ENCODE measurements at places on chromosomes 12 and 14.

GRCh38 chr14:81727218-81727617, 193.6 kb upstream of the SEL1L start:
- DNase-seq = peak; percentile 21

- no peak for DNase-seq
Observed at GRCh38 chr12:21476949-21477348, 24.5 kb downstream of the RECQL start.

GRCh38 chr14:79028281-79028680, 858.1 kb downstream of the NRXN3 start:
- peak; percentile 59 for DNase-seq

GRCh38 chr12:57219205-57219992, 2.8 kb downstream of the NXPH4 start:
- no peak for DNase-seq

- DNase-seq = no peak
Observed at GRCh38 chr14:106778986-106779385, 1252.6 kb downstream of the TMEM121 start.

DNA sequence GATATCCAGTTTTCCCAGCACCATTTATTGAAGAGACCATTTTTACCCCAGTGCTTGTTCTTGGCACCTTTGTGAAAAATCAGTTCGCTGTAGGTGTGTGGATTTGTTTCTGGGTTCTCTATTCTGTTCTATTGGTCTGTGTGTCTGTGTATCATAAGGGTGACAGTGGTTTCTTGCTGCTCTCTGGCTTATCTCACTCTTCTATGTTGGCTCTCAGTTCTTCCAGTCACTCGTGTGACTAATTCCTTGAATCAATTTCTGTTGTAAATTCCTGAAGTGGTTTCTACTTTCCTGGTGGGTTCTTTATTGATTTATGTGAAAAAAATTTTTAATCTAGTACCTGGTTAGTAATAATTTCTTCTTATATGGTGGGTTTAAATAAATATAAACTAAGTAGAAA, 58.3 kb downstream of the OTOGL start:
- no peak for DNase-seq

GRCh38 chr14:68808696-68809480, 16.0 kb upstream of the ZFP36L1 start:
- DNase-seq = no peak

GRCh38 chr14:59919570-59920377, at the start of gene LRRC9:
TSS of gene LRRC9 (plus strand) at chr14:59920144.
- DNase-seq = peak; percentile 71

- no peak for DNase-seq
Observed at GRCh38 chr14:68306265-68306933, 486.5 kb downstream of the ZFP36L1 start.

DNA sequence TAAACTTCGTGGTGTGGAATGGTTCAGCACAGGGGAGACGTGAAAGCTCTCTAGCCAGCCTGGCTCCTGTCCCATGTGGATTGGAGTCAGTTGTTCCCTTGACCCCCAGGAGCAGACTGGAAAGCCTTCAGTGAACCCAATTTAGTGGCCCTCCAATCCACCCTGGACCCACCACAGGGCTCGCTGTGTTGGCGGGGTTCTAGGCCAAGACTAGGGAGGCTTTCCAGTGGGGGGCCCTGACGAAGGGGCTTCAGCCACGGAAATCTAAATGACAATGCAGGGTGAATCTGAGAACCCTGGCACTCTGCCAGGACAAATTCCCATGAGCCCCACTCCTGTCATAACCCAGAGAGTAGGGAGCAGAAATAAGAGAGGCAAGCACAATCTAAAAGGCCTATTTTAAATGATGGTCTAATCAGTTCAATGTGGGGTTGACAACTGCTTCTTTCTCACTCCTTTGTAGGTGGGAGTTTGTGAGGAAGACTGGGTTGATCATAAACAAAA, 110.8 kb downstream of the SLC35F4 start:
- no peak for DNase-seq

DNA sequence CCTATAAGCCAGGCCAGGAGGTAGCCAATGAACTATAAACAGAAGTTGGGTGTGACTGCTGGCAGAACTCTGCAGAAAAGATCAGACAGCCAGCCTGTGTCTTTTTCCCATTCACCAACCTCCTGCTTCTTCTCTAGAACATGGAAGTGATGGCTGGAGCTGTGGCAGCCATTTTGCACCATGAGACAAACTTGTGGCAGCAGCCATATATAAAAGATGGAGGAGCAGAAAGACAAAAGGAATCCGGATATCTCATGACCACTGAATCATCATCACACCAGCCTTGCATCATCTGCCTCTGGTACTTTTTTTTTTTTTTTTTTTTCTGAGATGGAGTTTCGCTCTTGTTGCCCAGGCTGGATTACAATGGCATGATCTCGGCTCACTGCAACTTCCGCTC, 8.7 kb downstream of the BEGAIN start:
- no peak for DNase-seq

GRCh38 chr12:15435597-15435996, 113.3 kb downstream of the PTPRO start:
- no peak for DNase-seq

- DNase-seq = no peak
Observed at GRCh38 chr14:92760524-92760805, 12.0 kb upstream of the LGMN start.

- peak; percentile 57 for DNase-seq
Observed at GRCh38 chr14:53542732-53543131, 389.6 kb upstream of the DDHD1 start.

- no peak for DNase-seq
Observed at GRCh38 chr14:71320734-71321573, 413.7 kb downstream of the PCNX1 start.

- no peak for DNase-seq
Observed at GRCh38 chr12:28781671-28782652, 367.1 kb upstream of the FAR2 start.

DNA sequence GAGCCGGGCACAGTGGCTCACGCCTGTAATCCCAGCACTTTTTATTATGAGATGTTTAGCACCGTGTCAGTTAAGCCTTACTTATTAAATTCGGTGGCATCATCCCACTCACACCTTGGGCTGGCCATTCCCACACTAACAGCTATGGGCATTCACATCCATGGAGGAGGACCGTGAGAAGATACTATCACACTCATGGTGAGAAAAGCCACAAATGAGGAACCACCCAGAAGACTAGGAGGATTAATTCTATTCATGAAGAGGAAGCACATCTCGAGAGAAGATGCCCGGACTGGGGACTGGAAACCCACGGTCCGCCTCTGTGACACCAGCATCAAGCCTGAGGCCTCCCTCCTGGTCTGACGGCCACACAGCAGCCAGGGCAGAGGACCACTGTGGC, 4.9 kb downstream of the CDC42BPB start:
- no peak for DNase-seq

GRCh38 chr14:81435391-81436295, 35.5 kb upstream of the STON2 start:
- peak; percentile 32 for DNase-seq

GRCh38 chr12:123767613-123768012, 5.5 kb downstream of the DNAH10 start:
- DNase-seq = no peak

DNA sequence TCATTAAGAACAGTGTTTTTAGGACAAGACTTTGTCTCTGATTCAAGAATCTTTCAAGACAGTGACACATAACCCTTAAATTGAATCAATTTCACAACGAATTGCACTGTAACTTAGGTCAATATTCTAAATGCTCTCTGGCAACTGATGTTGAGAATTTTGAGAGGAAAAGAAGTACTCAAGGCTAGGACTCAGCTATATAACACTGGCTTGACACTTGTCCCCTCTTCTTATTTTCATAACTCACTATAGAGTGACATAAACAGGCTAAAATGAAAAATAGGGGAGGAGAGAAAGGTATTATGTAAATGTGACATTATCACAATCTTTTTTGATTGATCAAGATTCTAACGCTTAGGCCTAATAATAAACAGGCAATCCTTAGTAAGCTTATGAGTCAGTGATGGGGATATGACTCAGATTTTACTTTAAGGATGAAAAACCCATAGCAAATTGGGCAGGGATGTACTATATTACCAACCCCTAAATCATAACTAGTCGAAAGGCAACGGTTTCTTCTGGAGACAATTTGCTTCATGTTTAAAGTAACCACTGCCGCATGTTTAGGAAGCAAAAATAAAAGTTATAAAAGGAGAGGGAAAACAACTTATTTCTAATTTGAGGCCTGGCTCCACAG, 10.9 kb downstream of the BTG1 start:
- no peak for DNase-seq

GRCh38 chr12:13686260-13686659, 295.1 kb downstream of the GRIN2B start:
- DNase-seq = no peak

DNA sequence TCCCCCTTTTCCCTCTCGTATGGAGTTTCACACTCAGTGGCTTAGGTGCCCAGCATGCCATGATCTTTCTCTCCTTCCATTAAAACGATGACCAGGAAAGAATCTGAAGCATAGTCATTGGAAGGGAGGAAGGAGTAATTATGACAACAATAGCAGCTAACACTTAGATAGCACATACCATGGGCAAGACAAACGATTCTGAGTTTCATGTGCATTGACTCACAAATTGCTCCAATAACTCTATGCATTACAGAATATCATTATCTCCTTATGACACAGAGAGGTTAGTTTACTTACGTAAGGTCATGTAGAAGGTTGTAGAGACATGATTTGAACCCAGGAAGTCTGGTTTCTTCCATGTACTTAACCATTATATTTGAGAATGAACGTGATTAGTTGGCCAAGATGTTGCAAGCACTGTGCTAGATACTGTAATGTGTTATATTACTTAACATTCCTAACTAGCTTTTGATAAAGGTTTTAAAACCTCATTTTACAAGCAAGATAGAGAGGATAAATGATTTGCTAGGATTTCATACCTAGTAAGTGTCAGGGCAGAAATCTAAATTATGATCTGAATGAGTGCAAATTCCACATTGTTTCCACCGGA, 162.4 kb downstream of the CAND1 start:
- DNase-seq = no peak

GRCh38 chr14:38290601-38291188, 34.8 kb upstream of the CLEC14A start:
- peak; percentile 60 for DNase-seq

DNA sequence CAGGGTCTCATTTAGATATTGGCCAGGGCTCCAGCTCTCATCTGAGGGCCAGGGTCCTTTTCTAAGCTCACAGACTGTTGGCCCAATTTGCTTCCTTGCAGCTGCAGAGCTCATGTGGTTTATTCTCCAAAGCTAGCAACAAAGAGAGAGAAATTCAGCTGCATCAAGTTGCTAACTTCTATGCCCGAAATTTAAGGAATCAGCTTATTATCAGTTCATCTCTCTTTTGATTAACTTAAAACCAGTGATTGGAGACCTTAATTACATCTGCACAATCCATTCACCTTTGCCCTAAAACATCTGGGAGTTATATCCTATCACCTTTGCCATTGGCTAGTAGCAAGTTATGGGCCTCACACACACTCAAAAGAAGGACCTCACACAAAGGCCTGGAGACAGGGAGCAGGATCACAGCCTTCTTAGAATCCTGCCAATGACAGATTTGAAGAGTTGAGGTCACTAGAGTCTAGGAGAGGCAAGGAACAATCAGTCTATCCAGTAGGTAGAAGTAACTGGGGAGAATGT, 258.8 kb upstream of the GARIN6 start:
- DNase-seq = no peak

DNA sequence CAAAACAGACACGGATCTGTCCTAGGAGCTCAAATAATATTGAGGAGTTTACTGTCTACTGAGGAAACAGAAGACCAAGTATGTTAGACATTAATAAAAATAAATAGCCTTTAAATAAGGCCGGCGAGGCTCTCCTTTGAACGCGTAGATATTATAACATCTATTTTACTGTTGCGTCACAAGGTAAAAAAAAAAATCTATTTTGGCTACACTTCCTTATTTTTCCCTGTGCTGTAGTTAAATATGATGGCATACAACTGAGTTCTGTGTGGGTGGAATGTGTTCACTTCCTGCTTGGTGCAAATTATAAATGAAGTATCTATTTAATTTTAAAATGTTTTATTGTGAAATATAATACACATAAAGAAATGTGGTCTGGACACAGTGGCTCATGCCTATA, 17.2 kb upstream of the RAD52 start:
- no peak for DNase-seq

Data from DMS153 (cell line).